Right cardiac atrium (tissue), 5 donors: ENCODE measurements at places on chromosomes 3 and 15. TPM values are rescaled to one million over a fixed set of nuclear protein-coding genes. Genes with fewer than 3 reads are reported as not detected.
A peak's percentile ranks its signal among the peaks of the same experiment; 100 is the strongest.

GRCh38 chr3:197430934-197431333, 124.8 kb downstream of the BDH1 start:
- no peak for DNase-seq

DNA sequence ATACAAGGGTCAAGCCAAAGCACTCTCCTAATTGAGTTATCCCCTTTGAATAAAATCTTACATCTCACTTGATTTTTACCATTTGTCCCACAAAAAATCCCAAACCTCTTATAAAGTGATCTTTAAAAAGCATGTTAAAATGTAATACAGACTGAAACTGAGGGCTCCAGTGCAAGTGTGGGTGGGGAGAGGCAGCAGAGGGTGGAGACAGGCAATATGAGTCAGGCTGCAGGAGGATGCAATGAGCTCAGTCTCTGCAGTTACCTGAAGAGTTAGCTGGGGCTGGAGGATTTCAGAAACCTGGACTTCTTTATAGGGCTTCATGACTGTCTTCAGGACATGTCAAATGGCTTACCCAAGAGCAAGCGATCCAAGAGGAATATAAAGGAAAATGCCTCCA, 14.2 kb upstream of the COLQ start:
- DNase-seq, result no peak

GRCh38 chr3:122992676-122993075, 34.9 kb downstream of the SEMA5B start:
- DNase-seq, result no peak

DNA sequence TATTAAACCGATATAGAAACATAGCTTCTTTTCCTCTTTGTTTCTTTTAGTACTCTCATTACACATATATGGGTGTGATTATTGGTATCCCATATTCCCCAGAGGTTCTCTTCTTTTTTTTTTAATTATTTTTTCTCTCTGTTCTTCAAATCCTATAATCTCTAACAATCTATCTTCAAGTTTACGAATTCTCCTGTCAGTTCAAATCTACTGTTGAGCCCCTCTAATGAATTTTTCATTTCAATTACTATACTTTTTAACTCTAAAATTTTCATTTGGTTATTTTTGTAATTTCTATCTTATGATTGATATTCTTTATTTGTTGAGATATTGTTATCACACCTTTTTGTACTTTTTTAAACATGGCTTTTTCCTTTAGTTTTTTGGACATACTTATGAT, 64.1 kb downstream of the RSL24D1 start:
- DNase-seq, result no peak

DNA sequence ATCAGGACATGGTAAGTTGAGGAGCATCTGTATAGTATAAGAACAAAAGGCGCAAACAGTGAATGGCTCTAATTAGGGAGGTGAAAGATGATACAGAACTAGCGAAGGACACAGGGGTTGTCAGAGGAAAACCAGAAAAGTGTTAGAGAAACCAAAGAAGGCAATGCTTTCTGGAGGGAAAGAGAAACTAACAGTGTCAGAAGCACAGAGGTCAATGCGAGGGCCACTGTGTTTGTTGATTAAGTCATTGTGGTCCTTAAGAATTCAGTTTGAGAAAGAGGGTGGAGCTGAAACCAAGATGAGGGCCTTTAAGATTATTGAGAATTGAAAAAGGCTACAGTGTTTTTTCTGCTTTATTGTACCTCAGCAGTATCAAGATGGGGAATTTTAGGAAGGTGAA, 28.8 kb downstream of the ATG7 start:
- no peak for DNase-seq

DNA sequence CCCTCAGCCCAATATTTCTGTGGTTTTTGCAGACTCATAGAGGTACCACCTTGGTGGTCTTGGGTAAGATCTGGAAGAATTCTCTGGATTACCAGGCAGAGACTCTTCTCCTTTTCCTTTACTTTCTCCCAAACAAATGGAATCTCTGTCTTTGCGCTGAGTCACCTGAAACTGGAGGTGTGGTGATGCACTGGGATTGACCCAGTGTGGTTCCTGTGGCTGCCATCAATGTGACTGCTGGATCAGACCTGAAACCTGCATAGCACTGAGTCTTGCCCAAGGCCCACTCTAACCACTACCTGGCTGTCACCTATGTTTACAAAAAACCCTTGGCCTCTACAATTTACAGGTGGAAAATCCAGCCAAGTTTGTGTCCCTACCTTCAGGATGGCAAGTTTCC, 295.3 kb downstream of the RBMS3 start:
- DNase-seq, result no peak

DNA sequence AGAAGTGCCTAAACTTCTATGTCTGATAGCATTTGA, at the start of gene TP63:
Gene TP63, plus strand, starts transcription at position 17 of the 36 bp plus-strand sequence. CDS start 127 bp downstream, outside the sequence.
- no peak for DNase-seq

DNA sequence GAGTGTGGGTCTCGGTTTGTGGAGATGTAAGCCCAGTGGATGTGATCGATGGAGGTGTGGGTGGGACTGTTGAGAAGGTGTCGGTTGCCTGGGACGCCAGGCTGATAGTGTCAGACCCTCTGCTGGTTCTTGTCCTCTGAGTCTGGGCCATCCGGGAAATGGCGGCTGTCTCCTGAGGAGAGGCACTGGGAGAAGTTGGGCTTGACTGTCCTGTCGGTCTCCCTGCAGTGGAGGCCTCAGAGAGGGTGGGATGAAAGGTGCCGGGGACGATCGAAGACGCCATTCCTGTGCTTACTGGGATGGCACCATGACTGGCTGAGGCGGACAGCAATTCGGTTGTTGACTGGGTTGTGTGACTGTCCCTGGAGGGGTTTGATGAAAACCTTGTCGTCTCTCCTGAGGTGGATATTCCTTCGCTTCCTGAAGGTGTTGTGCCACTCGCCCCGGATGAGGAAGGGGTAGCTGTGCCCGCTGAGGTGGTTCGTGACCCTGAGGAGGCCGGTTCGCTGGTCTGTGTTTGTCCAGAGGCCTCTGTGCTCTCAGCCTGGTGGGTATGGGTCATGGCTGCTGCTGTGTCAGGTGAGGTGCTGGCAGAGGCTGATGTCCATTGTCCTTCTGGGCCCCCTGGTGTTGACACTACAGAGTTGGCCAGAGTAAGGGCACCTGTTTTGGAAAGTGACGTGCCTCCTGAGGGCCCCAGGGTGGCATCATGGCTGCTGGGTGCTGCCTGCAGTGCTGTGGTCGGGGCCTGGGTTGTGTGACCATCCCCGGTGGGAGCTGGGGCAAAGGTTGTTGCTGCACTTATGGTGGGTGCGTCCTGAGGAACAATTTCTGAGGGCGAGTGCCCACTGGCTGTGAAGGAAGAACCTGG, 22.8 kb downstream of the MUC4 start:
- no peak for DNase-seq

DNA sequence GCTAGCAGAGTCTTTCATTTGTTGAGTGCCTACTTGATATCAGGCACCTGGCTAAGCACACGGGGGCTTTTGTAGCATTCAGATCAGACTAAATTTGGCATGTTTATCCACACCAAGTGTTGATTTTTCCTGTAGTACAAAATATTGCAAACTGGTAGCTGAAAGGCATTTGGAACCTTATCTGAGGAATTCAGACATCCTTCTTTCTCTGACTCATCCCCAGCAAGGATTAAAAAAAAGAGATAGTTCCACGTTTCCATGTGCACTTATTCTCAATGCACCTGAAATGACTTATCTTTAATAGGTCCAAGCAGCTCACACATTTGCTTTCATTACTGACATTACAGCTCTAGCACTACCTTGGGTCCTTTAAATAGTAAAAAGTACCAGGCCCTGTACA, 786.0 kb upstream of the GRM7 start:
- DNase-seq, result no peak

DNA sequence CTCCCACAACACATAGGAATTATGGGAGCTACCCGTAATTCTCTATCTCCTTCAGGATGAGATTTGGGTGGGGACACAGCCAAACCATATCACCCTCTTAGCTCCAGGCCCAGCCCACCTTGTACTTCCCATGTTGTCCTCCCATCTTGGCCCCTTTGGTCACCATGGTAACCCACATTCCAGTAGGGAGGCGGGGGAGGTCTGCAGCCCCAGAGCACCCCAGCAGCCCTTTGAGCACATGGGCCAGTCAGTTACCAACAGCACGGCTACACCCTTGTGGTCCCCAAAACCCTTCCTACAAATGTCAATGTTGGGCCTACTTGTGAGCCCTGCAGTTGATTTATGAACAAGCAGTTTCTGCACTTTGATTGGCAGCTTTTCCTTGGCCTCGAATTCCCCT, 84.5 kb downstream of the LRRK1 start:
- DNase-seq, result no peak

DNA sequence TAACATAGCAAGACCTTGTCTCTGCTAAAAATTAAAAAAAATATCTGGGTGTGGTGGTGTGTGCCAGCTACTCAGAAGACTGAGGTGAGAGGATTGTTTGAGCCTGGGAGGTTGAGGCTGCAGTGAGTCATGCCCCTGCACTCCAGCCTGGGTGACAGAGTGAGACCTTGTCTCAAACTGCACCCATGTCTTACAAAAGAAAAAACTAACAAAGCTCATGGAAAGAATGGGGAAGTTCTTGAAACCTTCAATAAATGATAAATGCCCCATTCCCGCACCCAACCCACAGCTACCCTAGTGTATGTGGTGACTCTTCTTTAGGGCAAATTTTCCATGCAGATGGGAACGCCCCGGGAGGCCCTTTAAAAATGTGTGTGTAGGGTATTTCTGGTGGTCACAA, 28.3 kb downstream of the RPLP1 start:
- no peak for DNase-seq

DNA sequence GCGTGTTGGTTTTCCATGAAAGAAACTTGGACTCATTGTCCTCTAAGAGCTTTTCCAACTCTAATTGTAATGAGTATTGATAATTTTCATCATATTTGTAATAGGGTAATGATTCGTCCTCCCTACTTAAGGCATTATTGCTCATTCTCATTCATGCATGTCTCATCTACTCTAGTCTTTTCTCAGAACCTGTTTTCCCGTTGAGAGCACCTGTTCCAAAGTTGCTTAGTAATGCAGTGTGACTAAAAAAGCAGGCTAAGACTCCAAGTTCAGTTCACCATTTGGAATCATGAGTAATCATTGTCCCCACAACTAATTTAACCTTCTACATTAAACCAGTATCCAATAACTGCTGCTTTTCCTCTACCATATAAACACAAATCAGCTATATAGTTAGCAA, 84.0 kb downstream of the FILIP1L start:
- DNase-seq, result no peak

- DNase-seq, result no peak
These were observed 372.5 kb upstream of the BCHE start for GRCh38 chr3:166209701-166210100.

- no peak for DNase-seq
These were observed 14.3 kb downstream of the BCL2L10 start for GRCh38 chr15:52098323-52098722.

- DNase-seq, result no peak
These were observed 58.4 kb downstream of the RPLP1 start for GRCh38 chr15:69511015-69511414.

GRCh38 chr3:152266221-152266995, 2.3 kb upstream of the MBNL1 start:
- peak; percentile 83 for DNase-seq

- no peak for DNase-seq
These were observed 134.6 kb upstream of the KBTBD8 start for GRCh38 chr3:66863205-66864111.

DNA sequence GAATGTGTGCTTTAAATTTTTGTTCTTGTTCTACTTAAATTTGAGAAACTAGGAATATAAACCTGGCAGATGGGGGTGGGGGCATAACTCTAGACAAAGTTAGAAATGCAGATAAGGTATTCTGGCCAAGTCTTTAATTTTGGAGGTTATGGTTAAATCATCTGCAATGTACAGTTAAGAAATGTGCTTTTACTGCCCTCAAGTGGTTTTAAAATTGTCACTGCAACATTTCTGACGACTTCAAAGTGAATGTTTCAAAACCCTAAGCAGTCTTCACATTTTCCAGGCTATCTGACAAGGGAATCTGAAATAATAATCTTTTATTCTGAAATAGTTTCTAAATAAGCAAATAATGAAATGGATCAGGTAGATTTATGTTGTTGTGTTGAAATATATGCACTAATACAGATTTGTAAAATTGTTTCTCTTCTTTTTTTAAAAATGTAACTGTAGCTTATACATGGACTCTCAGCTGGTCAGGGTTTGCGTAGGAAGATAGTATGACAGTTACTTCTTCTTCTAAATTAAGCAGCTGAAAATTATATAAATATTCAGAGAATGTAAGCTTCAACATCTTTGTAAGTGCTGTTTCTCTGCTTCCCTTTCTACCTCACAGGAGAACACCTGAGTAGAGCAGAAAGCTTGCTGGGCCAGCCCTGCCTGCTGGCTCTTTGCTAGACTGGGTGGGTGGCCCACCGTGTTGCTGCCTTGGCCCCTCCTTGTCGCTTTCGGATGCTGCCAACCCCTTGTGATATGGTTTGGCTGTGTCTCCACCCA, 45.0 kb downstream of the SUCNR1 start:
- DNase-seq, result no peak

DNA sequence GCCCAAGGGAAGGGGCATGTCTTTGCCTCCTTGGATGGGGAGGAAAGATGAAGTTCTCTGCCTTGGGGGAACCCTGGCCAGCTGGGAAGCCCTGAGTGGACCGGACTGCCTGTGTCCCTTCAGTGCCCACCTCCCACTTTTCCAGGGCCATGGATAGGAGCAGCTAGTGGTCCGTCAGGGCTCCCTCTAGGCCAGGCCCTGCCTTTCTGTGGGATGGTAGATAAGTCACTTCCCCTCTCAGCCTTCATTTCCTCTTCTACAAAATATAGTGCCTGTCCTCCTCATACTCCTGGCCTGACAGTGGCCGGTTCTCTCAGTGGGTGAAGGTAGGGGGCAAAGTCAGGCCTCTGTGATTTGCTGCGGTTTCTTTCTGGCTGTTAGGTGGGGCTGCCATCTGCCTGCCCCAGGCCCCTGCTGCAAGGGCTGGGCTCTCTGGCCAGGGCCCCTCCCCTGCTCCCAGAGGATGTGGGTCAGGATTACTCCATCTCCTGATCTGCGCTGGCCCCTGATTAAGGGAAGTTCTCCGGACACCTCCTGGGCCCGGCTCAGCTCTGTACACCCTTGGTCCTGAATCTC, 1.4 kb downstream of the PLEKHO2 start:
- DNase-seq, result peak; percentile 87

DNA sequence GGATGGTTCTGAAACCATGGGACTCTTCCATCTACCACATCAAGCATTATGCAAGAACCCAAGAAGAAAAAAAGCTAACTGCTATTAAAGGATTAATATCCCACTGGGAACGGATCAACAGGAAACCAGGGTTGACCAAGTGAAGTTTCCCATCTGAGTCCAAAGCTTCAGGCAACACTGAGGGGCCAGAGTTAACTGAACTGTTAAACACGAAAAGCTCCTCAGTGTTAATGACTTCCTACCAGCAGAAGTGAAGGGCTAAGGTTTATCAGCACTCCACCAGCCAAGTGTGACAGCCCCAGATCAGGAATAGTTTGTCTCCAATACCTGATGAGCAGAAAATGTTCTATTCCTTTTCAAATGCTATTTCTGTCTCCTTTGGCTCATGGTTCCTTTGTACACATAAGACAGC, 36.7 kb downstream of the PTPN9 start:
- DNase-seq, result no peak

The CHRNA7 gene
- total RNA-seq, result 1.5 TPM

The STAB1 gene
- total RNA-seq, result 94.6 TPM

The AMOTL2 gene
- total RNA-seq, result 57.6 TPM

The TRIM59 gene
- 0.28 TPM for total RNA-seq

The ADIPOQ gene
- 0.28 TPM for total RNA-seq

The ADCY5 gene
- 205 TPM for total RNA-seq

The PAK6 gene
- 16.5 TPM for total RNA-seq

The INSYN1 gene
- total RNA-seq, result 112 TPM

The CCDC80 gene
- total RNA-seq, result 123 TPM

The TM6SF1 gene
- 14.8 TPM for total RNA-seq
